Islet precursor cell (in vitro differentiated cells): ENCODE measurements at places on chromosomes 3 and 15.
A peak's percentile ranks its signal among the peaks of the same experiment; 100 is the strongest.

GRCh38 chr15:74792227-74793016 is 10.5 kb downstream of the CSK start:
- DNase-seq, result no peak

- no peak for DNase-seq
Measured at GRCh38 chr15:78170848-78171773, 21.9 kb downstream of the IDH3A start.

DNA sequence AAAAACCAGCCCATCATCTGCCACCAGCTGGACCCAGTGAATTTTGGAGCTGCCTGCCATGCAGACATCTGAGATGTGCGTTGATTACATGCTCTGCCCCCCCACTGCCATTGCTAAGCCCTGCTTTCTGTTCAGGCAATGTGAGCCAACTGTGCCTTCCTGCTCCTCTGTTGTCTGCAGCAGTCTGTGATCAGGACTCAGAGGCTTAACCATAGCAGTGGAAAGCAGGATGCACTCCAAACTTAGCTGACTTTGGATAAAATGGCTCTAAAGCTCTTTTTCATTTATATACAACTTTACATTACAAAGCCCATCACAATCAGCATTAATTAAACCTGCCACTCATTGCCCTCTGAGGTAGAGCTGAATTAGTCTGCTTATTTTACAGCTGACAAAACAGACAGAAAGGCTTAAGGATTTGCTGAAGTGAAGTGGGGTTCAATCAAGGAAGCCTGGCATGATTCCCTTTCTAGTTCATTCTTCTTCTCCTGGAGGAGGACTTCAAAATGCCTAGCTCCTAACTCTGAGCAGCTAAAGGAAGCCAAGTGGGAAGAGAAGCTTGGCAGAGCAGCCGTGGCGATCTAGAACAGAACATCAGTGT is 15.7 kb upstream of the RPS27L start:
- no peak for DNase-seq

- no peak for DNase-seq
Measured at GRCh38 chr3:178583963-178584575, 47.8 kb downstream of the KCNMB2 start.

- no peak for DNase-seq
Measured at GRCh38 chr3:144369129-144369879, 397.7 kb downstream of the DIPK2A start.

GRCh38 chr15:61309031-61309511 is 80.0 kb upstream of the RORA start:
- DNase-seq, result no peak

- no peak for DNase-seq
Measured at GRCh38 chr3:97148931-97149330, 334.5 kb downstream of the EPHA6 start.

- DNase-seq, result no peak
Measured at GRCh38 chr3:46449755-46450552, 14.8 kb downstream of the LTF start.

- DNase-seq, result no peak
Measured at GRCh38 chr3:2392981-2393380, 294.3 kb downstream of the CNTN4 start.

- DNase-seq, result no peak
Measured at GRCh38 chr3:34504775-34505174, 706.3 kb downstream of the PDCD6IP start.

- no peak for DNase-seq
Measured at GRCh38 chr3:139287557-139287956, 56.3 kb upstream of the MRPS22 start.

GRCh38 chr15:99017322-99017701 is 9.7 kb upstream of the PGPEP1L start:
- no peak for DNase-seq

DNA sequence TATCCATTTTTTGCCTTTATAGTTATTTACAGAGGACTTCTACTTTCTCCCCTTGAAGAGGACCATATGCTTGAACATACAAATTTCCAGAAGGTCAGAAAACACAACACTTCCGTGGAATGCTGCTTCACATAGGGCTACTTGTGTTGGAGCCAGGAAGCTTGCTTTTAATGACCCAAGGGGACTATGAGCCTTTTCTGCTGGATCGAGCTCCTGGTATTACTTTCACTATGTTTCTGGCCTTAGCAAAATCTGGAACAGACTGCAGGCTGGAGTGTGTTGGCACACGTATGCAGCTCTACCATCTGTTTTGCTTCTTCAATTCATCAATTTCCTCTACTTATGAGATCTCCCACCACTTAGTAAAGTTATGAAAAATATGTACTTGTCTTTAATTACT is 69.3 kb upstream of the CBLB start:
- no peak for DNase-seq

DNA sequence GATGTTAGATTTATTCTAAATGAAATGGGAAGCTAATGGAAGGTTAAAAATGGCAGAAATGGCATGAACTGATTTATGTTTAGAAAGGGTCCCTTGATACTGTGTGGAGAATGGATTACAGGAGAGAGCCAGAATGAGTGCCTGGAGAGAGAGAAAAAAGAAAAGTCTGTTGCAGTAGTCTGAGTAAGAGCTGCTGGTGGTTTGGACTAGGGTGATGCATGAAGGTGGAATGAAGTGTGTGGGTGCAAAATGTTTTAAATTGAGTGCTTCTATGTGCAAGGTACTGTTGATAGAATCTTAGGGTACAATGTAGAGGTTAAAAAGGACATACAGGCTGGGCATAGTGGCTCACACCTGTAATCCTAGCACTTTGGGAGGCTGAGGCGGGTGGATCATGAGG is 11.4 kb upstream of the MGA start:
- DNase-seq, result no peak

DNA sequence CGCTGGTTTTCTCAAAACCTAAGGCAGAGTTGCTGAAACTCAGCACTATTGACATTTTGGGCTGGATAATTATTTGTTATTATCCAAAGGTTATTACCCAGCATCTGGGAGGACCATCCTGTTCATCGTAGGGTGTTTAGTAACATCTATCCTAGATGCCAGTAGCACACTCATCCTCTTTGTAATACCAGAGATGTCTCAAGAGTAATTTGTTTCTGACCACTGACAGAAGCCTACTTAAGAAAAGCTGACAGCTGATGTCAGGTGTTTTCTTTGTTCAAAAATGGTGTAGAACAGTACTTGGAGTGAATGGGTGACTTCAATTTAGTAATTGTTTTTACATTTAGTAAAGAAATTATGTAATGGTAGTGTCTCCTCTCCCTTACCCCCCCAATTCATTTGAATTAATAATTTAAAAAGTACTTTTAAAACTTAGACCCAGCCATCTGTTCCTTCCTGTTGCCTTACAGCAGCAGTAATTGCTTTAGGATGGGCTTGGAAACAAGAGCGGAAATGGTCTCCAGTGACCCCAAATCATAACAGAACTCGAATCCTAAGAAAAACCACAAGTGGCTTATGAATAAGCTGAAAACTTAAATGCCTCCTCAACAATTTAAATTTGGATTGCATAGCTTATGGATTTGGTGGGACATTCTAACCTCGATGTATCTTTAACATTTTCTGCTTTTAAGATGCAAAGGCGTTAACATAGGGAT is 105.4 kb downstream of the PTPRG start:
- no peak for DNase-seq

GRCh38 chr15:70451821-70452653 is 311.3 kb downstream of the UACA start:
- no peak for DNase-seq

GRCh38 chr3:37096288-37096687 is 78.1 kb downstream of the LRRFIP2 start:
- no peak for DNase-seq

DNA sequence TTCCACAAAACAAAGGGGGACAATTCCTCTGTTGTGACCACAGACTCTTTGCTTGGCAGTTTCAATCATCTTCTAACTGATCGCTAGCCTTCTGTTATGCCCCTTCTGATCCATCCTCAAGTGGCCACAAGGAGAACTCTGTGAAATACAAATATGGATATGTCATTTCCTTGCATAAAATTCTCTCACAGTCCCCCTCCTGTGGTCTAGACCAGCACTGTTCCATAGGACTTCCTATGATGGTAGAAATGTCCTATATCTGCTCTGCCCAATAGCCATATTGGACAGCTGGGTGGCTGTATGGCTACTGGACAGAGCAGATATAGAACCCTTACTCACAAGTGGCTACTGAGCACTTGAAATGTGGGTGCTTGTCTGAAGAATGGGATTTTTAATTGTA is 25.9 kb upstream of the SNRK start:
- no peak for DNase-seq

GRCh38 chr3:128078322-128078721 is 26.1 kb downstream of the SEC61A1 start:
- no peak for DNase-seq

GRCh38 chr3:107882881-107883280 is 207.9 kb downstream of the CD47 start:
- no peak for DNase-seq

- no peak for DNase-seq
Measured at GRCh38 chr3:66454464-66454859, 46.4 kb downstream of the LRIG1 start.

- no peak for DNase-seq
Measured at GRCh38 chr15:96599268-96599667, 268.8 kb downstream of the NR2F2 start.

- no peak for DNase-seq
Measured at GRCh38 chr15:57698991-57699390, 7.5 kb upstream of the POLR2M start.

DNA sequence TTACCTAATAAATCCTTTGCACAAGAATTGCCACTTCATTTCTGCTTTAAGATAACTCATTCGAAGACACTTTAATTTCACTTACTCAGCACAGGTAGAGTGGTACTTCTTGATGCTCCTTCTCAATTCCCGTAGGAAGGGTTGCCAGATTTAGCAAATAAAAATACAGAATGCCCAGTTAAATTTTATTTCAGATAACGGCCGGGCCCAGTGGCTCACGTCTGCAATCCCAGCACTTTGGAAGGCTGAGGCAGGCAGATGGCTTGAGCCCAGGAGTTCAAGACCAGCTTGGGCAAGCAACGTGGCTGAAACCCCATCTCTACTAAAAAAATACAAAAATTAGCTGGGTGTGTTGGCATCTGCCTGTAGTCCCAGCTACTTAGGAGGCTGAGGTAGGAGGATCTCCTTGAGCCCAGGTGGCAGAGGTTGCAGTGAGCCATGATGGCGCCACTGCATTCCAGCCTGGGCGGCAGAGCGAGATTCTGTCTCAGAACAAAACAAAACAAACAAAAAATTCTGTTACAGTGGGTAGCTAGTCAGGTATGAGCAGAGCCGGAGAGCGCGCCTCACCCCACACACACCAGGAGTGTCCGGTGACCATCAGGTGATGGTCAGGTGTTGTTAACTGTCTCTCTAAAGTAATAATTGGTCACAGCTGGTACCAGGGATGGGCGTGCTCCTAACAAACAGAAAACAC is 92.8 kb downstream of the DNAH12 start:
- DNase-seq, result no peak

GRCh38 chr3:32781211-32781968 is 36.4 kb upstream of the TRIM71 start:
- peak; percentile 96 for DNase-seq

GRCh38 chr3:170154084-170154483 is 27.4 kb downstream of the PHC3 start:
- DNase-seq, result no peak

GRCh38 chr3:14826069-14826468 is 7.3 kb downstream of the FGD5 start:
- no peak for DNase-seq

GRCh38 chr15:51260202-51260601 is 78.2 kb downstream of the CYP19A1 start:
- no peak for DNase-seq

GRCh38 chr3:122169911-122170310 is 13.6 kb upstream of the CASR start:
- no peak for DNase-seq

- no peak for DNase-seq
Measured at GRCh38 chr3:142973217-142974009, 9.9 kb upstream of the PAQR9 start.
